GM12891 (cell line): ENCODE measurements at places on chromosomes 6 and 20.
A peak's percentile ranks its signal among the peaks of the same experiment; 100 is the strongest.

DNA sequence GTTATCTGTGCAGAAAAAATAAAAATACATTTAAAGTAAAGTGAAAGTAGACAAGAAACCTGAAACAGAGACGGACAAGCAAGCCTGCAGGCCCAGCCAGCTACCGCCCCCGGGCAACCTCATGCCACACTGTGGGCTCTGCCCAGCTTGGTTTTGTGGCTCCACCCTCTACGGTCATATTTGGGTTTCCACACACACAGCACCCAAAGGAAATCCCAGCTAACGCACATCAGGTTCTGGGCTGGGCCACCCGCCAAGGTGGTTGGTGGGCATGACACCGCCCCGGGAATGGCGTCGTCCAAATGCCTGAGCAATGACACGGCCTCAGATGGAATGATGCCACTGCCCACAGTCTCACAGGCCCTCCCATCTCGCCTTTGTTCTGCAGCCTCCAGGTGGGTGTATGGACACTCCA lies 22.9 kb downstream of the FAM110A start:
- DNase-seq: no peak

DNA sequence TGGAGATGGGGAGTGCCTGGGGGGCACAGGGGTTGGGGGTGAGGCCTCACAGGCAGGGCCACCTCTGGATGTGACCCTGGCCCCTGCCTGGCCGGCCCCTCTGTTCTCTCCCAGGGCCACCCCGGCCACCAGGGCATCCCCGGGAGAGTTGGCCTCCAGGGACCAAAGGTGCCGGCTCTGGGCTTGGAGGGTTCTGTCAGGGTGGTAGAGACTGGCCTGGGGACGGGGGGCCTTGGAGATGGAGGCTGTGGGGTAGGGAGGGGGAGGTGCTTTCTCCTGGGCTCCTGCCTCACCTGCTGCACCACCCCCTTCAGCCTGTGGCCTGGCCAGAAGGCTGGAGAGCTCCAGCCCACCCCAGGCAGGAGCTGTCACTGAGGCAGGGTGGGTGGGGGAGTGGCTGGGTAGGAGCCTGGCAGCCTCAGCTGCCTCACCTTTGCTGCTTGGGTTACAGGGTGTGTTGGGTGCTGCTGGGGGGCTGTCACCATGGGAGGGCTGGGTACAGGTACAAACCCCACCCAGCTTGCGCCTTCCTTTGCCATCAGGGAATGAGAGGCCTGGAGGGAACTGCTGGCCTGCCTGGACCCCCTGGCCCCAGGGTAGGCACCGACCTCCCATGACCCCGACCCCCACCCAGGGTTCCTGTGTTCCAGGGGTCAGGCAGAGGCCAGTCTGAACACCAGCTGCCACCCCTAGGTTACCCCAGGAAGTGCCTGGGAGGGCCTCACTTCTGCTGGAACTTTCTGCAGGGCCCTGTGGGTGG lies 32.7 kb downstream of the COL20A1 start:
- DNase-seq: no peak

DNA sequence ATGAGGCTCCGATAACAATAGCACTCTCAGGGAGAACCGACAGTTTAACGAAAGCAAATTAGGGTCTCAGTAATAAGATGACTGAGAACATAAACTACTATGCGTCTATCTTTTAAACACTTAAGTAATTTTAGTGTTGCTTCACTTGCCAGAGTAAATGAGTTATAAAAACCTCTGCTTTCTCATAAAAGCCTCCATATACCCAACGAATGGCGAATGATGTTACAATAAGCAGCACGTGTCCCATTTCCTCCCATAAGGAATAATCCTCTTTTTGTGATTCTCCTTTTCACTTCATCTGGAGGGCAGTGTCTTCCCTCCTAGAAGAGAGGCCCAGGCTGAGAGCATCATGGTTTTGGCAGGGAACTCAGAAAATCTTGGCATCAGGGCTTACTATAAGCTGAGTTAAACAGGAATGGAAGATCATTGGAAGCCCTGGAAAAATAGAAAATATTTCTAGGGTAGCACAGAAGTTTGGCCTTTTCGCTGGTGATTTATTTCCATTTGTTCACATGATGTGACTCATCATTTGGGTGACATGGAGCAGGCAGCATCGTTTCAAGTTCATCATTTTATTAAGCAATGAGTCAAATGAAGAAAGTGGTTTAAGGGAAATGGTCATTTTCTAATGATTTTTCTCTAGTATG lies 255.4 kb downstream of the ATXN1 start:
- no peak for DNase-seq

DNA sequence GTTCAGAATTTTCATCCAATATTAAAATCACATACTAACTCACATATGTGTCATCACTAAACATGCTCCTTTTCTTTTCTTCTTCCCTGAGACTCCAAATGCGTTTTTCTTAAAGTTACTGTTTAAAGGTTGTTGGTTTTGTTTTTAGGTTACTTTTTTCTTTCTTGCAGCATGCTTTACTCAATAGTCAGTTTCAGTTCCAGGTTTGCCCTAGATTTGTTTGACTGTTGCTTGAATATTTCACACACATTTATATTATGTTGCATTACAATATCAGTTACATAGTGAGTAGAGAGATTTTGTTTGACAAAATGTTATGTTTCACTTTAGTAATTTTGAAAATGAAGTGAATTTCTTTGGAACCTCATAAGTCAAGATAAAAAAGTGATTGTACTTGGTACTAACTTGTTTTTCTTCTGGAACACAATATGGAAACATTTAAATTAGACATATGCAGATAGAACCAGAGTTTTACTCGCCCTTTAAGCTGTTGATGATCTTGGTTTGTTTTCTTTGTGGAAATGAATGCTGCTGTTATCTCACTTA lies 27.3 kb downstream of the FNDC1 start:
- no peak for DNase-seq

- no peak for DNase-seq
These were observed 411.2 kb upstream of the SPTLC3 start for GRCh38 chr20:12597551-12597950.

DNA sequence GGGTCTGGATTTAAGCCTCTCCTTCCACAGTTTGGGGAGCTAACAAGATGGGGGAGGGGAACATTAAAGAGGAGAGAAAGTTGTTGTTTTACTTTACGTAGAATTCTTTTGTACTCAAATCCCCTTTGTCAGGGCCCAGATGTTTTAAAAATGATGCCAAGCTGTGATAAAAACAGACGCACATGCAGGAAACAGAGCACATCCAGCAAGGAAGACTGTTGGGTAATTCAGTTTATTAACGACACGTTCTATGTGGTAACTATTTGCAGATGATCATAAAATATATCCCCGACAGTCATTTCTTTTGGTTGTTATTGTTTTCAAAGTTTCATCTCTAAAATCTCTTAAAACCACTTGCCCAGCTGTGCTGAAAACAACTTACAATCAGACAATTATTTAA lies 307.0 kb upstream of the PRDM1 start:
- DNase-seq: no peak

DNA sequence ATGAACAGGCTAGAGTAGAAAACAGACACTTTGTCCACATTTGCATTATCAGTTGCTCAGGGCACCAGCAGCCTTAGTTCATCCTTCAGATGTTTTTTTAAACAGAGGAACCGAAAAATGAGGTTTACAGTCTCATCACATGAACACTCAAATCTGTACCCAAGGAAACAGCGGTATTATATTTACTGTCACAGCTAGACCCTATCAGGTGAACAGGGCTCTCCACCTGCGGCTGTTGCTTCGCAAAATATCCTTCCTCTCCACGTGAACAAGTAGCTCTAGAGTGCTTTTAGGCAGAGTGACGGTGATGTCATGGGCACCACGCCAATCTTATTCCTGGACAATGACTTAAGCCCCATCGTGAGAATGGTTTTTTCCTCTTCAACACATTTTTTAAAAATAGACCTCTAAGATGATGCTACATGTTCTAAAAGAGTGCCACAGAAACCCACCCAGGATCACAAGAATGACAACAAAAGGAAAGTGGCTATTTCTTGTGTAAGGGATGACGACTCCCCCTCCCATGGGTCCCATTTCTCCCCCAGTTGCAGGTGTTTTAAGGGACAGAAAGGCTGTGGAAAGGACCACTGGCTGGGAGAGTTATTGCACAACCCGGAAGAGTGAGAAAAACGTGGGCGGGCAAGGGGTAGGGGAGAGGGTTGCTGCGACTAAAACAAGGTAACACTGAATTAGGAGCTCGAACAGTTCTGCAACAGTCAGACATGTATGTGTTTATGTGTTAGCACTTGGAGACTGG lies 77.7 kb downstream of the EFHC1 start:
- no peak for DNase-seq

- peak; percentile 13 for DNase-seq
These were observed 116.1 kb upstream of the TRAF3IP2 start for GRCh38 chr6:111721753-111722154.

- no peak for DNase-seq
These were observed 21.4 kb upstream of the CARMIL1 start for GRCh38 chr6:25257686-25258348.

DNA sequence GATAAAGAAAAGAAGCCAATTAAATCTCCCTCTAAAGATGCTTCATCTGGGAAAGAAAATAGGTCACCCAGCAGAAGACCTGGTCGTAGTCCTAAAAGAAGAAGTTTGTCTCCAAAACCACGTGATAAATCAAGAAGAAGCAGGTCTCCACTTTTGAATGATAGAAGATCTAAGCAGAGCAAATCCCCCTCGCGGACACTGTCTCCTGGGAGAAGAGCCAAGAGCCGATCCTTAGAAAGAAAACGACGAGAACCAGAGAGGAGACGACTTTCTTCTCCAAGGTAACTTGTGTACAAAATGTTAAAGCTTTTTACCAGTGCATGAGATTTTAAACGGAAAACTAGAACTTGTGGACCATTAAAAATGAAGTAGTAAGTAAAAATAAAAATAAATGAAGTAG lies 46.5 kb downstream of the FAM217A start:
- DNase-seq: no peak
